ENCODE measurements at places on chromosomes 11 and 22. TPM values are rescaled to one million over a fixed set of nuclear protein-coding genes. Genes with fewer than 3 reads are reported as not detected.

TRIM77 gene
- total RNA-seq = not detected

- no peak for ATAC-seq
Measured at GRCh38 chr11:31813391-31814175, 2.5 kb upstream of the PAX6 start.

DNA sequence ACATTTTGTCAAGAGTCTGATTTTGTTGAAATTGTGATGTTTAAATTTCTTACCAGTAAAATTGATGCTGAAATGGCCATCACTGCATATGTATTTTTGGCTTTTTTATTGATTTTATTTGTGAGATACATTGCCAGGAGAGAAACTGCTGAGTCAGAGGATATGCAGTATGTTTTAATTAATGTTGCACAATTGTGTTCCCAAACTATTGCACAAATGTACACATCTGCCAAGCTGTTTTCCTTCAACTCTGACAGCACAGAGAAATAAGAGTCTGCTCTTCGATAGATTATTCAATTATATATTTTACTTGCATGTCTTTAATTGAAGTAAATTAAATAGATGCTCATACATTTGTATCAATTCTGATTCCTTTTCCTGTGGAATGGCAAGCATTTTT is 640.2 kb upstream of the LUZP2 start:
- ATAC-seq = no peak

GRIK4 gene
- 11.1 TPM for total RNA-seq

LDHAL6A gene
- 0.11 TPM for total RNA-seq

DNA sequence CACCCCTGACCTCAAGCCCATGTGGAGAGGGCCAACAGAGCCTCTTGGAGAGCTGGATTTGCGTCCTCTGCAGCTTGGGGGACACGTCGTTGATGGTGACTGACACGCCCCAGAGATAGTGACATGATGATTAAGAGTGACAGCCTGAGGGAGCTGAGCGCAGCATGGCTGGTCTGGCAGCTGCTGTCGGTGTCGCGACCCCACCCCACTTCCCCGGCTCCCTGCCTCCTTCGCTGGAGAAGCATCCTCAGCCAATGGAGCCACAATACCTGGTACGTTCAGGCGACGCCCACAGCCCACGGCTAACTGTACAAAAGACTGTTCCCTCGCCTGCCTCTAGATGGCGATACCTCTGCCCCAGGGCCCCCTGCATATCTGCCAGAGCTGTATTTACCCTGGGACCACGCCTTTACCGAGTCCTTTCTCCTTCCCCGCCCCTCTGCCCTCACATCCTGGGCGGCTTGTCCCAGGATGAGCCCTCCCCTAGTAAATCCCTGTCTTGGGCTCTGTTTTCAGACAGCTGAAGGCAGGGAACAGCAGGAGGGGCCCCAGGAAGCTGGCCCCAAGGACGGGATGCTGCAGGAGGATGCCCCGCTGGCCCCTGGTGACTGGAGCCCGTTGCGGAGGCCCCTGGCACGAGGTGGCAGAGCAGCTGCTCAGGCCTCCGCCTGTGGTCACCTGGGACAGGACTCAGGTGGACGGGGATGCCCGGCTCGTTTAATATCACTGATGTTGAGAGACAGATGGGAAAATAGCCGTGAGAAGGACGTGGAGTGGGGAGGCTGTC is 90.6 kb downstream of the RPS6KA4 start:
- ATAC-seq = peak; percentile 72

GRCh38 chr11:104049116-104049515 is 12.7 kb downstream of the DDI1 start:
- ATAC-seq = no peak

ACRV1 gene
- 1.0 TPM for total RNA-seq

TSSK2 gene
- total RNA-seq = not detected

DNA sequence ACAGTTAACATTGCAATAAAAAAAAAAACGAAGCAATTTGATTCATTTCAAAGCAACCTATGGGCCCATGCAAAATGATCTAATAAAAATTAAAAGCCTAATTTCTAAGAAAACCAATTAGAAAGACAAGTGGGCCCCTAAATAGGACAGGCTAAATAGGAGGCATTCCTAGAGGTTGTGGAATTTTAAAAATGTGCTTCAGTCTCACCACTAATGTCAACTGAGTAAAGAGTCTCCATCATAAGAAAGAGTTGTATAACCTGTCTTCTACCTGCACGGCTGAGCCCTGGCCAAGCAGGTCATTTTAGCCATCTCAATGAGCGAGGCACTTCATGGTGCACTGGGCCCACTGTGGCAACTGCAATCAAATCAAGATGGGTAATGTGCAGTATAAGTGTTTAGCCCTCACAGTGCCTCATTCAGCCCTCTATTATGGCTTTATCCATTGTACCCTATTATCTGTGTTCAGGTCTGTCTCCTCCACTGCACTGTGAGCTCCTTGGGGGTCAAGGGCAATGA is 76.4 kb downstream of the PRSS23 start:
- ATAC-seq = no peak

- ATAC-seq = no peak
Measured at GRCh38 chr11:103928802-103929161, 107.7 kb upstream of the DDI1 start.

OR51E2 gene
- total RNA-seq = 25.3 TPM

DNA sequence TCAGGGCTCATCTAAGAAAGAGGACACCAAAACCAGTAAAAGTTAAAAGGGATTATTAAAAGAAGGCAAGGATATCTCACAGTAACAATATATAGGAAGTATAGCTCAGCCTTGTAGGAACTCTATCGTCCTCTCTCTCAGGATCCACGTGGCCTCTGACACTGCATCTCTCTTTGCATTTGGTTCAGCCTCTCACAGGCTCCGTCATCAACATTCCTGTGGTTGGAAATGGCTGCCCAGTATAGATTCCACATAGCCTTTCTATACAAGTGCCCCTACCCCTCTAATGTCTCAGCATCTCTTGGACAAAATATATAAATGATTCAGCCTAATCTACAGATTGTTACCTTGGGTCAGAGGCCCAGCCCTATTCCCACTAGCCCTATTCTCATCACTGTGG is 101.3 kb upstream of the DBX1 start:
- ATAC-seq = no peak

- no peak for ATAC-seq
Measured at GRCh38 chr11:64084951-64085710, 49.4 kb downstream of the FLRT1 start.

DNA sequence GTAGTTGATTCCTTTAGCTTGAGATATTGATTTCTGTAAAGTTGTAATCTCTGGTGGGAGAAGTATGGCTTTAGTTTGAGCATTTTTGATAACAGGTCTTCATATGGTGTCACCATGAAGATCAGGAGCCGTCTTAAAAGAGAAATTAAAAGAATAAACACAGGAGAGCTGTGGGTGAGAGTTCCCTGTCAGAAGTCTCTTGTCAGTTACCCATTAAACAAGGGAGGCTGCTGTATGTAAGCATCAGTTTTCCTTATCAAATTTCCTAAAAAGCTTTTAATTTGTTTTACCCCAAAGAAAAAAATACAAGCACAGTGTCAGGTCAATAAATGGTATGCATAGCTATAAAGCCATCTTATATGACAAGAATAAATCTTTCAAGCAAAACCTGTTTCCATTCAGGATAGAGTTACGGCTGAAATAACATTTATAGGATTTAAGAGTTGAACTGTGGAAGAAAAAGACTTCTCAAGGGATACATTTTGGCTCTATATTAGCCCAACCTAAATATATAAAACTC is 767.5 kb downstream of the JRKL start:
- no peak for ATAC-seq

DNA sequence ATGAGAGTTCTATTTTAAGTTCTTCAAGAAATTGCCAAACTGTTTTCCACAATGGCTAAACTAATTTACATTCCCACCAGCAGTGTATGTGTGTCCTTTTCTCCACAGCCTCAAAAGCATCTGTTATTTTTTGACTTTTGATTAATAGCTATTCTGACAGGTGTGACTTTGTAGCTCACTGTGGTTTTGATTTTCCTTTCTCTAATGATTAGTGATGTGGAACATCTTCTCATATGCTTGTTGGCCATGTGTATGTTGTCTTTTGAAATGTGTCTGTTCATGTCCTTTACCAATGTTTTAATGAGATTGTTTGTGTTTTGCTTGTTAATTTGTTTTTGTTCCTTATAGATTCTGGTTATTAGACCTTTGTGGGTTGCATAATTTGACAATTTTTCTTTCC is 18.0 kb upstream of the RAB38 start:
- ATAC-seq = no peak

DNAJB7 gene
- 1.0 TPM for total RNA-seq

DNA sequence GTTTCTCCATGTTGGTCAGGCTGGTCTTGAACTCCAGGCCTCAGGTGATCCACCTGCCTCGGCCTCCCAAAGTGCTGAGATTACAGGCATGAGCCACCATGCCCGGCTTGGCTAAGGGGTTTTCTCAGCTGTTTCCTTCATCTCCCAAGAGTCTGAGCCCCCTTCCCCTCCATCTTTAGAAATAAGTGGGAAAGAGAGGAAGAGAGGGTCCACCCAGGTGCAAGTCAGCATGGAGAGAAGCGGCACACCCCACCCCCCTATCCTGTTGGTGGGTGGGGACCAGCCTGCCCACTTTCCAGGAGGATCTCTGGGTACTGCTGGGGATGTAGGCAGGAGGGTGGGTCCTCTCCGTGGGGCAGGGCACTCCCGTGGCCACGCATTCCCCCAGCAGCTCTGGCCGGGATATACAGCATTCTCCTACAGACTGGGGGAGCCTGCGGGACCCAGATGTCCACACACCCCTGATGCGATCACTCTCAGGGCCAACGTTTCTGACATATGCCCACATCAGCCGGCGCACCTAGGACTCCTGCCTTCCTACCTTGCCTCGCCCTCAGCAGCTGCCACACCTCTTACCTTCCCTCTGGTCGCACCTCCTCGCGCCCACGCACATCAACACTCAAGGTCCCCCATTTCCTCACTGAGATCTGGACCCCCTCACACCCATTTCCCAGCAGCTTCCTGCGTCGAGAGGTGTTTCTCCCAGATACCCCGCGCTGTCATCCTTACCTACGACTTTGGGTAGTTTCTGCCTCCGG is 8.9 kb downstream of the SCARF2 start:
- no peak for ATAC-seq

- ATAC-seq = no peak
Measured at GRCh38 chr22:49212466-49212865, 615.2 kb downstream of the BRD1 start.

DNA sequence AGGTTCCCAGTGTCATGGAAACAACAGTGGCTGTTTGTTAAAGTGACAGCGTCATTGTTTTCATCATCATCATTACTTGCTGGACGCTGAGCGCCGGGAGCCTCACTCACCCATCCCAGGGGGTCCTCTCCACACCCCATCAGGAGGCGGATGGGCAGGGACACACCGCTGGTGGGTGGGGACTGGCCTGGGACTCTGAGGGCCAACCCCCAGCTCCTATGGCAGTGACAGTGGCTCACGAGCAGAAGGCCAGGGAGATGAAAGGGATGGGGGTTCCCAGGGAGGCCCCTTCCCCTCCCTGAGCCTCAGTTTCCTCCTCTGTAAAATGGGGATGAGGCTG is 76.6 kb upstream of the PRR5 start:
- ATAC-seq = no peak

DNA sequence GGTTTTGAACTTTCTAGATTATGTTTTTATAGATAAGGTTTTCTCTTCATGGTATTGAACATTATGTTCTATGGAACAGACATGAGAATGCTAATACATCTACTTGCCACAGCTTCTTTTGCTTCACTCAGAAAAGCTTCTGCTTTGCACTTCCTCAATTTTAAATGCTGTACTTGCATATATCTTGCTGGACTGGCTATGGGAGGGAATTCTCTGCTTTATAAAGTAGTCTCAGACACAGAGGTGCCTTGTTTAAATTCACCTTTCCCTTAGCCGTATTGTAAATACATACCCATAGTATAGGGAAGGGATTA is 173.9 kb downstream of the DDX10 start:
- no peak for ATAC-seq

DNA sequence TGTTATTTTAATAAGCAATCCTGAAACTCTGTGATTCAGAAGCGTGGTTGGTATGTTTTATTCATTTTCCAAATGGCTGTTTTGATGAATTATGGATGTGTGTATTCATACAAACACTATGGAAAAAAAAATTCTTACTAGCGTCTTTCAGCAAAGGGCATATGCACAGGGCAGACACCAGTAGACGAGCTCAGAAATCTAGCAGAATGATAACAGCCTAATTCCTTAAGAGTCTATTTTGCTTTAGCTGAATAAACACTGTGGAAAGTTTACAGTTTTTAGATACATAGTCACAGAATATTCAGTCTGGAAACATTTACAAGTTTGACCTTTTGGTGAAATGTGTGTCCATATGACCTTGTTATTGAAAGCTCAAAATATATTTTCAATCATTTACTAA is 418.8 kb upstream of the LUZP2 start:
- ATAC-seq = peak; percentile 95

DNA sequence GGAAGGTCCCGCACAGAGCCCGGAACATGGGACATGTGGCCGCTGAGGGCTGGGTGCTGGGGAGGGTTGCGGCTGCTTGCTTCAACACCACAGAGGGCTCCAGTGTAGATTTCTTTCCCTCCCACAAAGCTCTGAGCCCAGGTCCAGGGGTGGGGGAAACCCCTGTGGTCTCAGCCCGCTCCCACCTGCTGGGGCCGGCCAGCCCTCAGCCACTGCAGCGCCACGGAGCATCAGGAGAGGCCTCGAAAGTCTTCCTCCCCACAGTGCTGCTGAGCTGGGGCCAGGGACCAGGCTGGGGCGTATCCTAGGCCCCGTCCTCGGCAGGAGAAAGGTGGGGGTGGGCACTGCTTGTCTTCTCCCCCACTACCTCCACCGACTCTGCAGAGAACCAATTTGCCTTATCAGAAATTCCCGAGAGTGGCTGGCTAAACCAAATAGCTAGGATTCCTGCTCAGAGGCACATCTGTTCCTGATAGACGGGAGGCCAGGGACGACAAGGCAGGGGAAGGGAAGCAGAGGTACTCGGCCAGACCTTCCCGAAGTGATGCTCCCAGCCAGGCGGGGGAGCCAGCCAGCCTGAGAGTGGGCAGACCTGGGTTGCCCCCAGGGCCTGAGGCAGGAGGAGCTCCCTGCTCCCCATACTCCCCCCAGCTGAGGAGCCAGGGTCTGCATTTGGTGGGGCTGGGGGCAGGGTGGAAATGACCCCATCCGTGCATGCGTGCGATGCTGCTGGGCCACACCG is 18.7 kb downstream of the IGF2 start:
- ATAC-seq = no peak

GRCh38 chr22:45966320-45966894 is 10.6 kb downstream of the WNT7B start:
- no peak for ATAC-seq

- ATAC-seq = no peak
Measured at GRCh38 chr11:67626970-67627369, 2.8 kb downstream of the NUDT8 start.

OR51B2 gene
- 0.43 TPM for total RNA-seq

- ATAC-seq = no peak
Measured at GRCh38 chr11:117176186-117176585, 2.4 kb upstream of the SIDT2 start.

DNA sequence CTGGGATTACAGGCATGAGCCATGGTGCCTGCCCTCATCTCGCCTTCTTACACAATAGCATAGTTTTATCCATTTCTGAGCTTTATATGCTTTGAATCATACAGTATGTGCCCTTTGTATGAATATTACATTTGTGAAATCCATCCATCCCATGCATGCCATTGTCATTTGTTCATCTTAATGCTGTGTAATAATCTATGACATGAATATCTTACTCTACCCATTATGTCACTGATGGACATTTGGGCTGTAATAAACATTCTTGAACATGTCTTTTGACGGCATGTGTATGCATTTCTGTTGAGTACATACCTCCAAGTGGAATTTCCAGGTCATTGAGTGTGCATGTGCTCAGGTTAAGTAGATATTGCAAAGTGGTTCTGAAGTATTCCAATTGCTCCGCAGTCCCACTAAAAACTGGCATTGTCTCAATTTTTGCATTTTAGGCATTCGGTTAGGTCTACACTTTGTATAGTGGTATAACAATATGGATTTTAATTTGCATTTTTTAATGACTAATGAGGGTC is 339.3 kb upstream of the SYN3 start:
- ATAC-seq = no peak

All from motor neuron (in vitro differentiated cells).